ENCODE measurements at places on chromosomes 2 and 18. TPM values are rescaled to one million over a fixed set of nuclear protein-coding genes. Genes with fewer than 3 reads are reported as not detected.

The EEF1B2 gene
- 576 TPM for total RNA-seq

The EFR3B gene
- 0.77 TPM for total RNA-seq

DNA sequence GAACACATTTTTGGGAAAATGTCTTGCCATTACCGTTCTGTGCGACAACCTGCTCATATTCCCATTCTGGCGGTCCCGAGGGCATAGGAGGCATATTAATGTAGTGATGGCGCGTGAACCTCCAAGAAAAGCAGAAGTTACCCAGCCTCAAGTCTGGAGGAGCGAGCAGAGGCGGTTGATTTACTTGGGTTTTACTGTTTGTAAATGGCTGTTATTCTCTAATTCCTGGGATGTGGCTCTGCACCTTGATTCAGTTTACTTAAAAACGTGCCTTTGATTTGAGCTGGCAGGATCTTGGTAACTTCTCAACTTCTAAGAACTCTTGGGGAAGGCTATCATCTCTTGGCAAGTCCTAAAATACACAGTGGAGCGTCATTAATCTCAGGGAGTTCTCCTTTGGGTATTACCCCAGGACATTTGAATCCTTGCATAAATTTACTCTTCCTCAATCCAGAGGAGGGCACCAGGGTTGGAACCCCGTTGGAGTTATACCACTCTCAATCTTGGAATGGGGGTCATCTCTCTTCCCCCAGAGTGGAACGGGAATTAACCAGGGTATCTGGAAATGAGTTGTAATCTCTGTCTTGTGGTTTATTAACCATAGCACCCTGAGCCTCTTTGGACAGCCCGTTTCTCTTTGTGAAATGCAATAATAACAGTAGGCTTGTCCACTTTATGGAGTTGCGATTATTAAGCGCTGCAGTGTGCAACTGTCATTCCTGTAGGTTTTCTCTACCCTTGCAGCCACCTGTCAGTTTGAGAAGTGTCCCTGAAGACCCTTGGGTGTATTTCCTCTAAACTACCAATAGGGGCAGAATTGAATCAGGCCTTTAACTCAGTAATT is 2.1 kb downstream of the HK2 start:
- peak; percentile 54 for DNase-seq

DNA sequence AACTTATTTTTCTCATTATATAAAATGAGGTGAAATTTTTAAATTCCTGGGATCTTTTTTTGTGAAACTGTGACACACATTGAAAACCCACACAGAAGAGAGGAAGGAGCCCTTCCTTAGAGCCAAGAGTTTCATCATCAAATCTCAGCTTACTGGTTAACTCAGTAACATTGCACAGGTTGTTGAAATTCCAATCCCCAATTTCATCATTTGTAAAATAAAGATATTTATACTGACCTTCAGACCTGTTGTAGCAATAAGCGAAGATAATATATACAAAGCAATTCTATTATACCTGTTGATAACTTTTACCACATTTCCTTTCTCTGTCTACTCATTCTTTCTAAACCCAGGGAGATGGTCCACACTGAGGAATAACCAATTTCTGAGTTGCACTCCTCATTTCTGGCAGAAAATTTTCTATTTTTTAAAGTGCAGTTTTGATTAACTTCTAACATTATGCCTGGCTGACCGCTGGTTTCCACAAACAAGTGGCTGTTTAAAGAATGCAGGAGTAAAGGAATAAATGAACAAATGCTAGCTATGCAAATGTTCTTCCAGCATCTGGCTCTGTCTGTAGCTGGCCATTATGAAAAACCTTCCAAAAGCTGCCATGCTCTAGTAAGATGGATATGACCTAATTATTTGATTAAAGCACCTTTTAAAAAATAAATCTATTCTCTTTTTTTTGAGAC is 105.7 kb upstream of the LINC00305 start:
- no peak for DNase-seq

DNA sequence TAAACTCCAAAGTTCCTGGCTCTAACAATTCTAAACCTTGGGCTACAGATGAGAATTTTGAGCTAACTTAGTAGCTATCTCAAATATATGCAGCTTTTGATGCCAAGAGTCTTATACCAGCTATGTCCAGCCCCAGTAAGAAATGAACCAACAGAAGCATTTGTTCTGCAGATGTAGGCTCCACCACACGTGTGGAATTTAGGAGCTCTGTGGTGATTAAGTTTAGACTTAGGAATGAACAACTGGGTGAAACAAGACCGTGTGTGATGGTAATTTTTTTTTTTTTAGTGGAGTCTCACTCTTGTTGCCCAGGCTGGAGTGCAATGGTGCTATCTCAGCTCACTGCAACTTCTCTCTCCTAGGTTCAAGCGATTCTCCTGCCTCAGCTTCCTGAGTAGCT is 179.7 kb downstream of the ANKRD30B start:
- DNase-seq = no peak

DNA sequence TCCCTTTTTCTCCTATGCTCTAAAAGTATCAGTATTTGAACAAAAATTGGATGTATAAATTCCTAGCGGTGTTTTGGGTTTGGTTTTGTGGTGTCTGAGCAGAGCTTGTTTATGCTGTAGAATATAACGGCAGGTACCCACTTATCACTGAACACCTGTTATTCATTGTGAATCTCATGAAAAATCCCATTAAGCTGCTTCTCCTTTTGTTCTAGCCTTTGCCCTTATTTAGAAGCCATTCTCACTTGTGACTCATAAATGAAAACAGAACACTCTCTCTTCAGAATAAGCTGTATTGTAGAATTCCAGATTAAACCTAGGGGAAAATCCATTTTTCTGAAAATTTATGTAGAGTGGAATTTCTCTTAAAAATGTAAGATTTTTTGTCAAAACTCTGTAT is 104.0 kb downstream of the PRPF40A start:
- peak; percentile 18 for DNase-seq

Measured in endothelial cell of umbilical vein (primary cell).